NCI-H1930 (cell line): ENCODE measurements at places on chromosomes 4 and X.

GRCh38 chrX:39928704-39929378, 168.9 kb downstream of the BCOR start:
- no peak for DNase-seq

GRCh38 chr4:78667764-78668163, 108.4 kb upstream of the BMP2K start:
- DNase-seq, result no peak

GRCh38 chrX:46573331-46573891, at the start of gene CHST7:
Gene CHST7 (plus strand): TSS chrX:46573765. CDS start chrX:46573932, 167 bp downstream.
- peak; percentile 67 for DNase-seq

DNA sequence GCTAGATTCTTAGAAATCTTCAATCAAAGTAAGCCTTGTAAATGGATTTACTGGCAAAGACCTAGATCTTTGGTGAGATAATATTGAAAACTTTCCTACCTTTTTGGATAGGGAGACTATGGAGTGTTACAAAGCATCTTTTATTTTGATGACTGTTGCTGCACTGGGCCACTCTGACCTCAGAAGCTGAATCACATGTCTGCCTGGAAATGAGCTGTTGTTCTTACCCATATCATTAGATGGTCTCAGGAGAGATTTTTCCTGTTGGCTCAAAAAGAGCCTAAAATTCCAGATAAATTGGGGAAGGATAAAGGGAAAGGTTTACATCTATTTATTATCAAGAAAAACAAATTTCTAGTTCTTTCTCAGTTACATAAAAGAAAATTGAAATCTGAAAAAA, 127.5 kb upstream of the BMP3 start:
- no peak for DNase-seq

DNA sequence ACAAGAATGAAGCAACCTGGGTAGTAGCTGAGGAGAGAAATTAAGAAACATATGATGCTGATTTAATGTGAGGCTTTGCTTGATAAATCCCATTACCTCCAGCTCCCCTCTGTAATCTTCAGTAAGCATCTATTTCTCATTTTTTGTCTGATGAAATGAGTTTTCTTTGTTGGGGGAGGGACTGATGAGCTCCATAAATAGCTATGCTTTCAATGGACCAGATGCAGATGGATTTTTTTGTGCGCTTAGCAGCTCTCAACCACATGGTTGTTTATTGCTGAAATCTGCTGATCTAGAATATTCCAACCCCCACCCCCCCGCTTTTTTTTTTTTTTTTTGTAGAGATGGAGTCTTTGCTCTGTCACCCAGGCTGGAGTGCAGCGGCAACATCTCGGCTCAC, 1082.0 kb downstream of the RAPGEF2 start:
- no peak for DNase-seq

DNA sequence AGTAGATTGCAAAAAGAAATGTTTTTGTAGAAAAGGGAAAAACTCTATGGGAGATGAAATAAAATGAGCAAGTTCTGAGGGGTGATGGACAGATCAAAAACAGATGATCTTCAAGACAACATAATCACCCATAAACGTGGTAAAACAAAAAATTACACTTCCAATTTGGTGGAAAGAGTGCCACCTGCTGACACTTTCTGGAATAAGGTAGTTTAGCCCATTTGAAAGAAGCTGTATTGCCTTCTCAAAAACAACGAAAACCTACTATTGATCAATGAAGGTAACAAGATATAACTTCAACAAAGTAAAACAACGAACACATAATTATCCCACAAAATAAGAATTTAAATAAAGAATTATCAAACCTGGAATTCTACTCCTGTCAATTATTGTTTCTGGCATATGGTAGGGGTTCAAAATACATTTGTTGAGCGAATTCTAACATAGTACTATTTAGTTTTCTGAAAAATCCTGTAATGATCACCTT, 2.5 kb downstream of the COQ2 start:
- peak; percentile 20 for DNase-seq

DNA sequence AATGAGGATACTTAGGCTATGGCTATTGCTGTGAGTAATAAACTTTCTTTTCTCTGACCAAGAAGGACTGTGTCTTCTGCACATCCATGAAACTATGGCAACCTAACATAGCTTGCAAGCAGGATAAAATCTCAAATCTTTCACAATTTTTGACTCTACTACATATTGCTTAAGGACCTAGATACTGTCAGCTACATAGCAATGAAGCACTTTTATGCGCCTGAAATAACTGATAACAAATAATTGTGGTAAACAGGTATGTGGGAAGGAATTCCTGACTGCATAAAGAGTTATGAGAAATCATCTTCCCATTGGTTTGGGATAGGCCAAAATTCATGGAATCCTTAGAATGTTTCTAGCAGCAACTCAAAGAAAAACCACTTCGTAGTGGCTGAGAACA, 41.2 kb upstream of the PDGFC start:
- no peak for DNase-seq

DNA sequence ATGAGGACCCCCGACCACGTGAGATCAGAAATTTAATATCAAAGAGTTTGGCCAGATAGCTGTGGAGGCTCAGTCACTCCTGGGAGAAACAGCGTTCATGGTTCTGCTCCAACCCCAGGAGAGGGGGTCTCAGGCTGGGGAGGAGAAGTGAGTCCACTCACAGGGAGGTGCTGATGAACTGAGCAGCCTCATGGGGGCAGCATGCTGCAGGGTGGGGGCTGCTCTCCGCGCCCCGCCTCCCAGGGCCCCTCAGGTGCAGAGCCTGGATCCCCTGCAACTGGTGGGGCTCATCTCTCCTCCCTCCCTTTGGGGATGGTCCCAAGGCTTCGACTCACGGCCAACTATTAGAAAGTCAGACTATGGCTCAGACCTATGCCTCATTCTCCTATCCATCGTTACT, 26.6 kb upstream of the C4orf50 start:
- no peak for DNase-seq

DNA sequence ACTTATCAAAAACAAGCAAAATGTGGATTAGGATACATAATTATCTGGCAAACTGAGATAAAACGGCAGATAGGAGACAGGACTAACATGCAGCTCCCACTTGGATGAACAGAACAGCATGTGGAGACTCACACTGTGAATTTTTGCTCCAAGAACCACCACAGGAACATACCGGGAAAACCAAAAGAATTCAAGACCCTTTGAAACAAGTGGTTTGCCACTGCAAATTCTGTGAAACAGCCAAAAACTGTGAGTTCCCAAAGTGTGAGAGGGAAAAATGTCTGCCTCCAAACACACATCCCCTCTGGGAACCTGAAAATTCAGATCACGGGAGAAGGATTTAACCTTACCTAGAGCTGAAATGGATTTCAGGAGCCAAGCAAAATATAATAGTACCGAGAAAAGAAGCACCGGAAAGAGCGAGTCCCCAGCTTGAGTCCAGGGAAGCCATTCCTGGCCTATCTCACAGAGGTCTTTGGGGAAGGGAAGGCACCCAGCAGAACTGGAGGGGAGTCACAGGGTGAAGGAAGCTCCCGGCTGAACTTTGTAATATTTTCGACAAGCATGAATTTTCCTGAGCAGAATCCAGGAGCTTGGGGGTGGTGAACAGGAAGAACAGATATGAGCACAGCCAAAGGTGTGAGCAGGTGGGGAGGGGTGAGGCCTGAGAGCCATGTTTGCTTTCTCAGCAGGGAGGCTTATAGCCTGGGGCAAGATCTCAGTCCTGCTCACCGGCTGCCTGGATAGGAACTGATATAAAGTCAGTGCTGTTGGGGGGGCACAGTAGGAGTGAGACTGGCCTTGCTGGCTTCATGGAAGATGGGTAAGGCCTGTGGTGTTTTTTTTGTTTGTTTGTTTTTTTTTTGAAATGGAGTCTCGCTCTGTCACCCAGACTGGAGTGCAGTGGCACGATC, 23.9 kb downstream of the MANBA start:
- no peak for DNase-seq

DNA sequence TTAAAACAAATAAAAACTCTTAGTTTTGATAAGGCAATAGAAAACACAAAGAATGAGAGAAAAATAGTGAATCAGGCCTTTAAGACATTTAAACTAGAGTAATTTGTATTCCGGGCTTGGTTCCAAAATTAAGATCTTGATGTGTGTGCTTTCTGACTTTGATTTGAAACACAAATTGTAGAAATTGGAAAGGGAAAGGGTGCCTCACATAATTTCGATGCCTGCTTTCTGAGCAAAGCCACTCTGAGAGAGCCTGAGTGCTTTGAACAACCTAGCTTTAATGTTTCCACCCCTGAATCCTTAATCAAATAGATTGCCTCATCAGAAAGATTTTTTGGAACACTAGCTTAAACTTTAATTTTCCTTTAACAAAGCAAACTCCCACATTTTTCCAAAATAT, 666.8 kb downstream of the PCDH18 start:
- DNase-seq, result no peak

- peak; percentile 80 for DNase-seq
Measured at GRCh38 chr4:80335554-80336358, at the start of gene CFAP299. Gene CFAP299 (plus strand): TSS chr4:80335730.

GRCh38 chr4:8592366-8593263, at the start of gene CPZ:
Gene CPZ (plus strand): TSS chr4:8592765. CDS start chr4:8592834, 69 bp downstream.
- peak; percentile 19 for DNase-seq

DNA sequence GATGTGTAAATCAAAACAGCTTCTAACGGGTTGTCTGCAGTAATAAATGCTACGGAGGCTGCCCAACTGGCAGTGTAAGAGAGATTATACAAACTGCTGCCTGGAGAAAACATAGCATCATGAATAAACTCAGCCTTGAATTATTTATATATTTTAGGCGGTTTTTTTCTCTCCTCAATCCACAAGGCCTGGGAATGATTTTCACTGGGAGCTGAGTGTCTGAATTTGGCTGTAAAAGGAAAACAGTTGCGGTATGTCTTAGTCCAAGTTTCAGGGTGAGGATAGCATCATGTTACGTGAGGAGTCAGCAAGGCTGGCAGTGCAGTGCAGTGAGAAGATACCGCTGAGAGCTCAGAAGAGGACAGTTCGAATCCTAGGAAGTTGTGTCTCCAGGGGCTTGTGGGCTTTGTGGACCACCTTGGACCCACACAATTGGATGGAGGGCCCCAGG, 291.5 kb upstream of the BOD1L1 start:
- no peak for DNase-seq

- no peak for DNase-seq
Measured at GRCh38 chr4:159828687-159829086, 725.8 kb downstream of the RAPGEF2 start.

DNA sequence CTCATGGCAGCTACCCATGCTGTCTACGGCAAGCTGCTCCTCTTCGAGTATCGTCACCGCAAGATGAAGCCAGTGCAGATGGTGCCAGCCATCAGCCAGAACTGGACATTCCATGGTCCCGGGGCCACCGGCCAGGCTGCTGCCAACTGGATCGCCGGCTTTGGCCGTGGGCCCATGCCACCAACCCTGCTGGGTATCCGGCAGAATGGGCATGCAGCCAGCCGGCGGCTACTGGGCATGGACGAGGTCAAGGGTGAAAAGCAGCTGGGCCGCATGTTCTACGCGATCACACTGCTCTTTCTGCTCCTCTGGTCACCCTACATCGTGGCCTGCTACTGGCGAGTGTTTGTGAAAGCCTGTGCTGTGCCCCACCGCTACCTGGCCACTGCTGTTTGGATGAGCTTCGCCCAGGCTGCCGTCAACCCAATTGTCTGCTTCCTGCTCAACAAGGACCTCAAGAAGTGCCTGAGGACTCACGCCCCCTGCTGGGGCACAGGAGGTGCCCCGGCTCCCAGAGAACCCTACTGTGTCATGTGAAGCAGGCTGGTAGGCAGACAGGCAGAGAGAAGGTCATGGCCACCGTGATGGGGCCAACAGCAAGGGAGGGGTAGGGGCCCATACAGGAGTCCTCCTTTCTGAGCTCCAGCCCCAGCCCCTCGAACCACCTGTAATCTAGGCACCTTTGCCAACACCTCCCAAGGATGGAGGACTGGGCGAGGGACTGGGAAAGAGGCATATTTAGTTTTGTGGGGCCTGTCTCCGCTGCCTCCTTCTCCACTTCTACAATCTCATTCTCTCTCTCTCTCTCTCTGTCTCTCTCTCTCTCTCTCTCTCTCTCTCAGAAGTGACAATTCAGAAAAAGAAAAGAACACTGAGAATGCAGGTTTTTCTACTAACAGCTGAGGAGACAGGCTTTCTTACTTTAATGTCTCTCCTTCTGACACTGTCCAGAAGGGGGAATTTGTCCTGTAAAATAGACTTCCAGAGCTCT, 4.7 kb upstream of the TSPYL2 start:
- no peak for DNase-seq

DNA sequence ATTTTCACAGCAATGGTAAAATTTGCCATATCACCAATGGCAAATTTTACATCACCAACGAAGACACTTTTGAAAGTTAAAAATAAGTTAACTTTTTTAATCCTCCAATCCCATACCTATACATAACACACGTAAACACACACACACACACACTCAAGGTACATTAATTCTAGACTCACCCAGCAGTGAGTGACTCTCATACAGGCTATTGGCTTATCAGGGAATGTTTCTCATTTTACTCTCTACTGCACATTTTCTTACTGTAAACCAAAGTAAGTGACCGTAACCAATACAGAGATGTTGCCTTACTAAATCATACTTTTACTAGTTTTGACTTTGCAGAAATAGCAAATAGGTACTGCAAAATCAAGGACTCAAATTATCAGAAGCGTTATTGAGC, 2.3 kb downstream of the VEGFC start:
- DNase-seq, result no peak

GRCh38 chr4:88900432-88900831, 156.6 kb downstream of the FAM13A start:
- DNase-seq, result no peak

DNA sequence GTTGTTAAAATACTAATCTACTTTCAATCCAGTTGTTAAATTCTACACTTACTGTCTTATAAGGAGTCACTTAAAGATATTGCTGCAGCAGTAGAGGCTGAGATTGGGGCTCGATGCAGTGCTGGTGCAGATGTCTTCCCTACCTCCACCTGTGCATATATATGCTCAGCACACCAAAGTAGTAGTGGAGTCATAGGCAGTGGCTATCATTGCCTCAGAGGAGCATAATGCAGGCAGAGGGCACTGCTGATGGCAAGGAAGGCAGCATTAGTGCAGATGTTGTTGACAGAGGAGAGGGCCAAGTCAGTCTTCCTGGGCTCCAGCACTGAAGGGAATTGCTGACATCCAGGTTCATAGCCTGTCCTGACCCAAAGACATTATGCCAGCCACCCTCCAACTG, 35.1 kb downstream of the INPP4B start:
- DNase-seq, result no peak

GRCh38 chrX:100659431-100660137, 15.6 kb downstream of the SRPX2 start:
- no peak for DNase-seq

DNA sequence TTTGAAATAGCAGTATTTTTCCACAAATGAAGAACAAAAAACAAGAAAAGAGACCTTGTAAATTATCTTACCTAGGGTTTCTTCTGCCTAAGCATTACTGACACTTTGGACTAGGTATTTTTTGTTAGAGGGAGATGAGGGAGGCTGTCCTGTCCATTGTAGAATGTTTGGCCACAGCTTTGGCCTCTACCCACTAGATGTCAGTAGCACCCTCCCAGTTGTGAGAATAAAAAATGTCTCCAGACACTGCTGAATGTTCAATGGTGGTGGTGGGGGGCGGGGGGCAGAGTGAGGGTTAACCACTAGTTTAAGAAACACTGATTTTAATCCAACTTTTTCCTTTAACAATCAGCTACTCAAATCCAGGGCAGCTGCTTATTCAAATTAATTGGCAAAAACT, 25.8 kb downstream of the OTUD4 start:
- DNase-seq, result no peak

- no peak for DNase-seq
Measured at GRCh38 chrX:82081027-82081426, 879.1 kb downstream of the SH3BGRL start.
